ENCODE measurements at places on chromosomes 5 and 9. TPM values are rescaled to one million over a fixed set of nuclear protein-coding genes. Genes with fewer than 3 reads are reported as not detected.

Gene CCL21
- total RNA-seq = not detected

Gene POC5
- total RNA-seq = 18.6 TPM

Gene SMC2
- total RNA-seq = 20.8 TPM

Gene PCDHGA3
- total RNA-seq = 9.2 TPM

Gene ITGA2
- 6.5 TPM for total RNA-seq

Gene C7
- total RNA-seq = 58.0 TPM

Gene DRD1
- 2.3 TPM for total RNA-seq

Gene GEMIN5
- 21.8 TPM for total RNA-seq

Gene SEMA4D
- total RNA-seq = 68.7 TPM

Gene LHX6
- total RNA-seq = 0.99 TPM

Gene PDE6A
- total RNA-seq = 0.10 TPM

Gene SLC36A3
- total RNA-seq = not detected

Gene CNTFR
- total RNA-seq = 9.6 TPM

Gene TNC
- 85.7 TPM for total RNA-seq

Gene RNF224
- not detected for total RNA-seq

Gene ADAMTS12
- 44.5 TPM for total RNA-seq

Gene OR13D1
- total RNA-seq = not detected

Gene FRMPD1
- 2.7 TPM for total RNA-seq

Gene FGFR4
- 3.6 TPM for total RNA-seq

Gene AFAP1L1
- total RNA-seq = 48.6 TPM

Gene TTC1
- 52.7 TPM for total RNA-seq

Gene FLT4
- 10.1 TPM for total RNA-seq

Gene RANBP3L
- total RNA-seq = 45.7 TPM

Gene GOLPH3
- total RNA-seq = 54.8 TPM

Gene FAM219A
- 18.1 TPM for total RNA-seq

Gene KIF24
- total RNA-seq = 2.8 TPM

Gene CRHBP
- 1.0 TPM for total RNA-seq

Gene AIF1L
- total RNA-seq = 52.5 TPM

Gene RMI1
- 17.4 TPM for total RNA-seq

Gene GTF2H2C
- 68.2 TPM for total RNA-seq

Gene FBXL7
- total RNA-seq = 21.2 TPM

Gene LMNB1
- total RNA-seq = 40.3 TPM

Gene SLC34A3
- total RNA-seq = 0.06 TPM

Gene FOXD4L3
- 0.17 TPM for total RNA-seq

Gene TTC39B
- 25.2 TPM for total RNA-seq

Gene ROPN1L
- 4.6 TPM for total RNA-seq

Gene ANKRD34B
- 2.7 TPM for total RNA-seq

Gene IL7R
- 1.3 TPM for total RNA-seq

Gene C9orf50
- 0.44 TPM for total RNA-seq

Gene FOXI1
- total RNA-seq = not detected

Gene RPL35
- 1,674 TPM for total RNA-seq

Gene NUTM2G
- not detected for total RNA-seq

Gene PLK2
- 99.7 TPM for total RNA-seq

Gene ARSI
- total RNA-seq = 17.5 TPM

Gene TIGD6
- total RNA-seq = 5.4 TPM

Gene MPDZ
- 86.0 TPM for total RNA-seq

Gene IL12B
- not detected for total RNA-seq

Gene INSYN2B
- total RNA-seq = 3.9 TPM

Gene IRX2
- 11.0 TPM for total RNA-seq

Gene BSPRY
- total RNA-seq = 0.33 TPM
